Posterior vena cava (tissue), 2 donors: ENCODE measurements at places on chromosomes 16 and 17. TPM values are rescaled to one million over a fixed set of nuclear protein-coding genes. Genes with fewer than 3 reads are reported as not detected.

PLLP gene
- total RNA-seq, result 3.8 TPM

RRAD gene
- 11.6 TPM for total RNA-seq

EVPLL gene
- not detected for total RNA-seq

ZNF19 gene
- total RNA-seq, result 3.6 TPM

TADA2A gene
- total RNA-seq, result 20.2 TPM

PRSS21 gene
- not detected for total RNA-seq

BCL6B gene
- total RNA-seq, result 29.7 TPM

CLDN9 gene
- not detected for total RNA-seq

CMTM2 gene
- 0.38 TPM for total RNA-seq

PRR15L gene
- total RNA-seq, result not detected

KCNAB3 gene
- total RNA-seq, result 1.2 TPM
